AG20443 (cell line): ENCODE measurements at places on chromosomes 7 and 10.

GRCh38 chr10:7397049-7398035 is 13.5 kb downstream of the SFMBT2 start:
- no peak for DNase-seq

- no peak for DNase-seq
Observed at GRCh38 chr7:87347207-87347606, 1.7 kb downstream of the CROT start.

DNA sequence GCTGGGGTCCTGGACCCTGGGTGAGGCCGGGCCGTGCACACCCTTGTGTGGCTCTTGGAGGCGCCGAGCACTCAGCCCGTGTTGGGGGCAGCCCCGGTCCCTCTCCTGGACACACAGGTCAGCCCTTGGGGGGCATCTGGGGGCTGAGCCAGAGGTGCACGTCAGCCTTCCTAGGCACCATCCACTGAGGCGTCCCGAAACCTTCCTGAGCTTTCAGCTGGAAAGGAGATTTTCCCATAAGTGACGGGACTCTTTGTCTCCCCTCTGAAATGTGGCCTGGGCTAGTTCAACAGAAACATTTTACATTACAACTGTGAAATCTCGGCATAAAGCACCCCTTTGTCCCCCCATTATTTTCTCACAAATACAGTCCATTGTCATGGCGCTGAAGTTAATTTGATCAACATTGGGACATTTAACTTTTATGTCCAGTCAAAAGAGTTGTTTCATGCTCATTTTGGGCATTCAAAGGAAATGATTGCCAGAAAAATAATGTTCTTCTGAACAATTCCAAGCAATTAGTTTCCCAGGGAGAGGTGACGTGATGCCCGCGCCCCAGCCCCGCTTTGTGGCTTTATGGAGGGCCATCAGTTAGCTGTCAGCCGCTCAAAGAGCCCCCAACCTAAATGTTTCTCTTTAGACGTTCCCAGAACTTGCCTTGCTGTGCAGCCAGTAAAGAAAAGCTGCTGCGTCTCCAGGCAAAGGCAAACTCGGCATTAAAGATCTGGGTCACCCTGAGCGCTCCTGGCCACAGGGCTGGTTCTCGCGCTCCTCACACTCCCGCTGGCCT is 70.8 kb downstream of the NKX6-2 start:
- no peak for DNase-seq

DNA sequence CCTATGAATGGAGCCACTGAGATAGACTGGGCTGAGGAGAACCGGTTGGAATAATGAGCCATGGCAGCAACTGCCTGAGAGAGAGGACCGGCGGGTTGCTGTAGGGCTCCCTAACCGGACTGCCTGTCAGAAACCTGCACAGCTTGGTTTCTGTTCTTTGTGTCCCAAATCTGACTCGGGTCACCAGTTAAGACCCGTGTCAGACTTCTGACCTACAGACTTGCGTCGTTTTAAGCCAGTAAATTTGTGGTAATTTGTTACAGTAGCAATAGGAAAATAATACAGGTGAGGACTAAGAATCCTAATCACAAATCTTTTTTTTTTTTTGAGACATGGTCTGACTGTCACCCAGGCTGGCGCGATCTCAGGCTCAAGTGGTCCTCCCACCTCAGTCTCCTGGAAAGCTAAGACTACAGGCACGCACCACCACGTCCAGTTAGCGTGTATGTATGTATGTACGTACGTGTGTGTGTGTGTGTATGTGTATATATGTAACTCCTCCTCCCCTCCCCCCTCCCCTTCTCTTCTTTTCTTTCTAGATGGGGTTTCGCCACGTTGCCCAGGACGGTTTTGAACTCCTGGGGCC is 672 bp upstream of the DDX56 start:
- DNase-seq: no peak

- no peak for DNase-seq
Observed at GRCh38 chr10:88070080-88070880, 206.9 kb downstream of the PTEN start.

GRCh38 chr10:58220769-58221451 is 46.8 kb downstream of the IPMK start:
- peak; percentile 59 for DNase-seq

DNA sequence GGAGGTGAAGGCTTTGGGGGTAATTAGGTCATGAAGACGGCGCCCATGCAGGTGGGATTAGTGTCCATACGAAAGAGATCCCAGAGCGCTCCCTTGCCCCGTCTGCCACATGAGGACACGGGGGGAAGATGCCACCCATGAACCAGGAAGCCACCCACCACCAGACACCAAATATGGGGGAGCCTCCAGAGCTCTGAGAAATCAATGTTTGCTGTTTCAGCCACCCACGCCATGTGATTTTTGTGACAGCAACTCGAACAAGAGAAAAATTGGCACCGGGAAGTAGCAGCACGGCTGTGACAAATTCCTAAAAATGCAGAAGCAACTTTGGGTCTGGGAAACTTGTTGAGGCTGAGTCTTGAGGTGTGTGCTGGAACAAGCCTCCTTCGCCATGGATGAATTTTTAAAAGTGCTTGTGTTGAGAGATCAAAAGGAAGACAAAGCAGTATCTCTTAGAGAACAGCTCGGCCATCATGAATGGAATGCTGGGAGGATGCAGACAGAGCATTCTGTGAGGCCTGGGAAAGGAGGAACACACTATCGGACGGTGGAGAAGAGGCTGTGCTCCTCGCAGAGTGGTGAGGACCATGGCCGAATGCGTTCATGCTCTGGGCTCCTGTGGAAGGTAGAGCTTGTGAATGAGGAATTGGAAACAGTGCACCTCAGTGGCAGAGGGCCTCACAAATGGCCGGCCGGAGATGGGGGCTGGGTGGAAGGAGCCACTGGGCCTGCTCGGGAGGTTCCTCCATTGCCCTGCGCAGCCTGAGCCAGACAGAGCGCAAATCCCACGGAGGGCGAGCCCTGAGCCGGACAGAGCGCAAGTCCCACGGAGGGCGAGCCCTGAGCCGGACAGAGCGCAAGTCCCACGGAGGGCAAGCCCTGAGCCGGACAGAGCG is 277.5 kb downstream of the PTPRN2 start:
- no peak for DNase-seq

- DNase-seq: no peak
Observed at GRCh38 chr7:128920913-128921582, 10.5 kb upstream of the KCP start.

DNA sequence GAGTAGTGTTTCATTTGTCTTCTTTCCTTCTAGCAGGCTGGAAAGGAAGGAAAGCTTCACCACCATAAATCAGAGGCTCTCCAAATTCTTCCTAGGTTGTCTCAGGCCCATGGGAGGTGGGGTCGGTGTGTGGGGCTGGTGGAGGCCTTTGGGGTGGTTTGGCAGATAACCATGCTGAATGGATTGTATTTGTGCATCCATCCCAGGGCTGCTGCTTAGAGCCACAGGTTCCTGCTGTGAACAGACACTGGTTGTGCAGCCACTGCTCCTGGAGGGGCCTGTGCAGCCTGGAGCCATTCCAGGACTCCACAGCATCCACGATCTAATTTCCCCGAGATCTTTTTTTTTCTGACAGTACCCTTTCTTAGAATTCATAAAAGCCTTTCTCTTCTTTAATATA is 741.8 kb downstream of the SUGCT start:
- no peak for DNase-seq

DNA sequence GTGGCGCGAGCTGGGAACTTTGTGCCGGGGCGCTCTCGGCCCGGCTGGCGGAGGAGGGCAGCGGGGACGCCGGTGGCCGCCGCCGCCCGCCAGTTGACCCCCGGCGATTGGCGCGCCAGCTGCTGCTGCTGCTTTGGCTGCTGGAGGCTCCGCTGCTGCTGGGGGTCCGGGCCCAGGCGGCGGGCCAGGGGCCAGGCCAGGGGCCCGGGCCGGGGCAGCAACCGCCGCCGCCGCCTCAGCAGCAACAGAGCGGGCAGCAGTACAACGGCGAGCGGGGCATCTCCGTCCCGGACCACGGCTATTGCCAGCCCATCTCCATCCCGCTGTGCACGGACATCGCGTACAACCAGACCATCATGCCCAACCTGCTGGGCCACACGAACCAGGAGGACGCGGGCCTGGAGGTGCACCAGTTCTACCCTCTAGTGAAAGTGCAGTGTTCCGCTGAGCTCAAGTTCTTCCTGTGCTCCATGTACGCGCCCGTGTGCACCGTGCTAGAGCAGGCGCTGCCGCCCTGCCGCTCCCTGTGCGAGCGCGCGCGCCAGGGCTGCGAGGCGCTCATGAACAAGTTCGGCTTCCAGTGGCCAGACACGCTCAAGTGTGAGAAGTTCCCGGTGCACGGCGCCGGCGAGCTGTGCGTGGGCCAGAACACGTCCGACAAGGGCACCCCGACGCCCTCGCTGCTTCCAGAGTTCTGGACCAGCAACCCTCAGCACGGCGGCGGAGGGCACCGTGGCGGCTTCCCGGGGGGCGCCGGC is 870 bp downstream of the FZD1 start:
- DNase-seq: peak; percentile 59

- DNase-seq: peak; percentile 79
Observed at GRCh38 chr7:47573758-47574481, 8.0 kb downstream of the TNS3 start.
